ENCODE measurements at places on chromosomes 4 and X. TPM values are rescaled to one million over a fixed set of nuclear protein-coding genes. Genes with fewer than 3 reads are reported as not detected.

DDX53 gene
- not detected for total RNA-seq

ZFP92 gene
- total RNA-seq = 0.17 TPM

NXF3 gene
- total RNA-seq = not detected

PDGFC gene
- 67.3 TPM for total RNA-seq

PASD1 gene
- total RNA-seq = not detected

KLB gene
- not detected for total RNA-seq

CNKSR2 gene
- 0.33 TPM for total RNA-seq

PNMA3 gene
- total RNA-seq = 0.26 TPM

FAM236C gene
- not detected for total RNA-seq

ZIC3 gene
- total RNA-seq = not detected

OPRPN gene
- not detected for total RNA-seq

ATP2B3 gene
- not detected for total RNA-seq

VCX3A gene
- total RNA-seq = not detected

GYPB gene
- not detected for total RNA-seq

GAB3 gene
- total RNA-seq = 4.1 TPM

NDST3 gene
- total RNA-seq = not detected

GPR82 gene
- not detected for total RNA-seq

TBX22 gene
- total RNA-seq = not detected

FATE1 gene
- total RNA-seq = not detected

GPR173 gene
- total RNA-seq = 2.3 TPM

FBXL5 gene
- total RNA-seq = 120 TPM

STPG2 gene
- under 0.01 TPM for total RNA-seq

MID1IP1 gene
- total RNA-seq = 132 TPM

TRIM75 gene
- total RNA-seq = not detected

GYPE gene
- total RNA-seq = 1.3 TPM

NAP1L3 gene
- total RNA-seq = 1.3 TPM

ITIH6 gene
- total RNA-seq = not detected

UCP1 gene
- not detected for total RNA-seq

PNMA5 gene
- total RNA-seq = not detected

GPAT3 gene
- total RNA-seq = 2.1 TPM

SHISA3 gene
- 0.33 TPM for total RNA-seq

FAM114A1 gene
- total RNA-seq = 270 TPM

MAGEA11 gene
- not detected for total RNA-seq

CSN2 gene
- total RNA-seq = not detected

SPATA4 gene
- total RNA-seq = 0.66 TPM

CLCN4 gene
- 2.1 TPM for total RNA-seq

RAB40A gene
- under 0.01 TPM for total RNA-seq

SMARCA1 gene
- total RNA-seq = 53.3 TPM

MANBA gene
- total RNA-seq = 97.9 TPM

FANCB gene
- total RNA-seq = 6.4 TPM

ZNF711 gene
- total RNA-seq = 1.0 TPM

ELF4 gene
- 9.9 TPM for total RNA-seq

HTRA3 gene
- 2.6 TPM for total RNA-seq

ADGRG4 gene
- total RNA-seq = not detected

SPANXC gene
- not detected for total RNA-seq
